Activated naive CD8-positive, alpha-beta T cell treated with anti-CD3 and anti-CD28 coated beads, Interleukin-2, amount 10 ng/mL, durations not matched to agents 7 days and 5 days (primary cell): ENCODE measurements at places on chromosomes 1 and 21. TPM values are rescaled to one million over a fixed set of nuclear protein-coding genes. Genes with fewer than 3 reads are reported as not detected.
A peak's percentile ranks its signal among the peaks of the same experiment; 100 is the strongest.

DNA sequence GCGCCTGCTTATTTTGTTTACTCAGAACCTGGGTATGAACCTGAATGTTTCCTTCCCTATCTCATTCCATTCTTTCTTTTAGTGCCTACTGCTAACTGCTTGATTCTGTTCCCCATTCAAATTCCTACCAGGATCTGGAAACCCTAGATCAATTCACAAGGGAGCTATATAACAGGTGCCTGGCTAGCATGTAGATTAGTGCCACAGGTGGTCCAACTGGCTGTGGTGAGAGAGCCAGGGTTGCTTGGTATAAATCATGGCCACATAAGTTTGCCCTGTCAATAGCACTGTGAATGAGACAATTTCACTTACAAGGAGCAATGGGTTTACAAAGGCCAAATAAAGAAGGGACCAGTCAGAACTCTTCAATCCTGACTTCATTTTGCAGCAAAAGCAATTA lies 6.6 kb upstream of the PRPF38B start:
- no peak overlapping the region for H3K4me3 ChIP-seq
- peaks cover 9% of the 10 kb centered on the region for H3K27me3 ChIP-seq
- H3K4me1 ChIP-seq, result peaks cover 8% of the 10 kb centered on the region
- no peak for DNase-seq

GRCh38 chr1:231707407-231707806 lies 80.8 kb downstream of the DISC1 start:
- no peaks in the 10 kb centered on the region for H3K27me3 ChIP-seq
- H3K4me3 ChIP-seq, result no peak overlapping the region
- peaks cover 24% of the 10 kb centered on the region for H3K36me3 ChIP-seq
- no peak overlapping the region for H3K27ac ChIP-seq
- H3K4me1 ChIP-seq, result no peaks in the 10 kb centered on the region
- DNase-seq, result no peak

GRCh38 chr1:32773018-32773763 lies 44.0 kb downstream of the YARS1 start:
- peak; percentile 79 for DNase-seq
- peaks cover 5% of the 10 kb centered on the region for H3K4me1 ChIP-seq
- H3K36me3 ChIP-seq, result peaks cover 9% of the 10 kb centered on the region
- H3K27ac ChIP-seq, result peak overlapping the region; percentile 12
- no peaks in the 10 kb centered on the region for H3K27me3 ChIP-seq

- no peak overlapping the region for H3K4me3 ChIP-seq
- no peaks in the 10 kb centered on the region for H3K36me3 ChIP-seq
- DNase-seq, result no peak
- no peaks in the 10 kb centered on the region for H3K4me1 ChIP-seq
- H3K27me3 ChIP-seq, result peaks cover 22% of the 10 kb centered on the region
Observed at GRCh38 chr1:157431751-157432150, 120.6 kb downstream of the FCRL5 start.

- no peak for DNase-seq
- no peak overlapping the region for H3K4me3 ChIP-seq
- peaks cover 27% of the 10 kb centered on the region for H3K4me1 ChIP-seq
- H3K27ac ChIP-seq, result no peak overlapping the region
Observed at GRCh38 chr21:37469441-37469840, 102.9 kb downstream of the DYRK1A start.

DNA sequence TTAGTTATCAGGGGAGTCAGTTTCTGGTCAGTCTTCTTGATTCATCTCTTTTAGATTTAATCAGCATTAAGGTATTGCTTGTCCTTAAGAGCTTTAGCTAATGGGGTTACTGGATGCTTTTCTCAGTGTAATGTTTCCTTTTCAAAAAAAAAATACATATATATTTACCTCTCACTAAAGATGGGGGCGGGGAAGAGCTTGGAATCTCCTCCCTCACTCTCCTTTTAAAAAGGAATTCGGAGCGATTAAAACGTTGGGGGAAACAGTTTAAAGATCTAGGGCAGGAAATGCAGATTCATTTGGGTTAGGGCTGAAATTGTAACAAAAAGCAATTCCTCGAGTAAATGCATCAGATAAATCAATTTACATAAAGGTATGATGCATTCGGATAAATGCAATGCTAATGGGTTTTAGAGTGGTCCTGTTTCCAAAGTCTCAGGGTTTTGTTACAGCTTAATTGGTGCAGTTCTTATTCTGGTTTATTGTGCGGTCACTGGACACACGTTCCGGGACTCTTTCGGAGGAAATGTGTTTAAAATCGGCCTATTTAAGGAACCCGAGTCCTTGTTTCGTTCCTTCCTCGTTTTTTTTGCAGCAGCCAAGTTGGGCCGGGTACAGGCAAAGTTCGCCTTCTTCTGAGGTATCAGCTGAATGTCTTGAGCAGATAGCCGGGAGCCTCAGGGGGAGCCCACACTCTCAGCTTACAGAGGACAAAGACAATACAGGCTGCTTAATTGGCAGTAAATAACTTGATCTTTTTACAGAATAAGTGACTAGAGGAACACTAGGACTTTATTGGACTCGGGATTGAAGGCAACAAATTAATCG lies 1.6 kb downstream of the LMO4 start:
- peak; percentile 47 for DNase-seq
- peaks cover 40% of the 10 kb centered on the region for H3K4me1 ChIP-seq
- peaks cover 12% of the 10 kb centered on the region for H3K36me3 ChIP-seq
- H3K27me3 ChIP-seq, result peaks cover 2% of the 10 kb centered on the region
- H3K27ac ChIP-seq, result peak overlapping the region; percentile 98
- H3K4me3 ChIP-seq, result peak overlapping the region; percentile 98

DNA sequence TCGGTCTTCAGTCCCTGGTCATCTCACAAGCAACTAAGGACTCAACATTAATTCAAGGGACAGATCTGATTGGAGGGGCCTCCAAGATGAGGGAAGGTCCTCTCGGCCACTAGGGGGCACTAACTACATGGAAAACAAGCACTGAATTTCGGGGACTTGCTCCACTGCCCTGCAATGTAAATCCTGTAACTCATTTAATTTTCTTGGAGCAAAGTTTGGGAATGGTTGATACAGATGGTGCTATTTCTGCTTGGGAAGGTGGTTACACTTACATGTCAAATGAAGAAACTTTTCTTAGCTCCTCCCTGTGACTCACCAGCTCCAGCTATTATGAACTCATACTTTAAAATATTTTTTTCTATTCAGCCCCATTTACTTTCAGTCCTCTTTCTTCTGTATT lies 97.4 kb upstream of the KCNJ15 start:
- H3K27me3 ChIP-seq, result peaks cover 13% of the 10 kb centered on the region
- DNase-seq, result peak; percentile 32
- no peaks in the 10 kb centered on the region for H3K36me3 ChIP-seq
- H3K27ac ChIP-seq, result no peak overlapping the region
- no peaks in the 10 kb centered on the region for H3K4me1 ChIP-seq

- peaks cover 21% of the 10 kb centered on the region for H3K4me1 ChIP-seq
- H3K4me3 ChIP-seq, result no peak overlapping the region
- peaks cover 2% of the 10 kb centered on the region for H3K27me3 ChIP-seq
- no peak for DNase-seq
Observed at GRCh38 chr1:230173187-230173975, 106.3 kb downstream of the GALNT2 start.

The NBPF6 gene
- total RNA-seq, result not detected

The LRRC38 gene
- not detected for total RNA-seq

The OLFML3 gene
- 0.45 TPM for total RNA-seq

The PKLR gene
- not detected for total RNA-seq
